ENCODE measurements at places on chromosomes 16 and 17. TPM values are rescaled to one million over a fixed set of nuclear protein-coding genes. Genes with fewer than 3 reads are reported as not detected.

PRAC1 gene
- total RNA-seq, result not detected

PHOSPHO1 gene
- not detected for total RNA-seq

BAIAP3 gene
- total RNA-seq, result 3.4 TPM

LGALS9B gene
- total RNA-seq, result not detected

GRCh38 chr17:31744511-31744951 is 114.5 kb downstream of the COPRS start:
- no peak for DNase-seq

DNA sequence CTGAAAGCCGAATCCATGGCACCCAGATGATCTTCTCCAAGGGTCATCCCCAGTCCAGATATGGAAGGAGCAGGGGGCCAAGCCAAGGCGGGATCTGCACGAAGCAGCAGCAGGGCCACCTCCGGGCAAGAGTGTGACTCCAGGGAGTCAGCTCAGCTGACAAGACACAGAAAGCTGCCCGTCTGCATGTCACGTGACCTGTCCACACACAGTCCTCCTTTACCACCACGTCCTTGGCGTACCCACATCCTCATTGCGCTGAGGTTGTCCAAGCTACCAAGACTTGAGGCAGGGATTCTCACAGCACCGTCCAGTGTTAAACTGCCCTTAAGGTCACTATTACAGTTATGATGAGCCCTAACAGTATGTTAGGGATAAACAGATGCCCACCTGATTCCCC is 11.3 kb upstream of the CYTH1 start:
- no peak for DNase-seq

DNA sequence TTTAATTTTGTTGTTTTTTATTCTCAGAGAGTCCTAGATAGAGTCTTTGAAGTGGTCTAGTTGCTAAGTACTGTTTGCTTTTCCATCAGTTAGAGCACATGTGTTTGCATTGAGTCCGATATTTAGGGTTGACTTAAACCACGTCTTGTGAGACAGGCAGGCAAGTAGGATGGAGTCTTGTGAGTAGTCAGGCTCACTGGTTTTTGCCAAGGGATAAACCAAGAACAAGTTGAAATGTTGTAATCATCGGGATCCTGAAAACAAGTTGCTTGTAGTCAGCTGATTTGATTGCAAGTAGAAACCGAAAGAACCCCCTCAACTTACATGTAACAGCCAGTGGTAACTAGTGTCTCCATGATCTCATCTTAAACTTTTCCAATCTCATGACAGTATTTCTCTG is 17.2 kb downstream of the ATP6V0A1 start:
- DNase-seq, result no peak

DNA sequence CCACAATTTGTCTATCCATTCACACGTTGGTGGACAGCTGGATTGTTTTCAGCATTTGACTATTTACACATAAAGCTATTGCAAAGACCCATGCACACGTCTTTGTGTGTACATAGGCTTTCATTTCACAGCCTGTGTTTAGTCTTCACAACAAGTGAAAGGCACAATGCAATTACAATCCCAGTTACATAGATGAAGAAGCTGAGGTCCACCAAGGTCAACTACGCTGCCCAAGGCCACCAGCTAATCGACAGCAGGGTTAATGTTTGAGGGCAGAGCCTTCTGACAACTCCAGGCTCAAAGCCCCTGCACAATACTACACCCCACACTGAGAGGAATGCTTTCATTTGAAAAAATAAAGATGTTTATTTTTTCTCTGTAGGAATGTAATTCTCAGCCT is 93.6 kb upstream of the CDH13 start:
- no peak for DNase-seq

GRCh38 chr16:69565671-69566239 is at the start of gene NFAT5:
Gene NFAT5, plus strand, starts transcription at chr16:69565966. Its CDS starts 336 bp downstream, at chr16:69566302.
- DNase-seq, result peak; percentile 96

DNA sequence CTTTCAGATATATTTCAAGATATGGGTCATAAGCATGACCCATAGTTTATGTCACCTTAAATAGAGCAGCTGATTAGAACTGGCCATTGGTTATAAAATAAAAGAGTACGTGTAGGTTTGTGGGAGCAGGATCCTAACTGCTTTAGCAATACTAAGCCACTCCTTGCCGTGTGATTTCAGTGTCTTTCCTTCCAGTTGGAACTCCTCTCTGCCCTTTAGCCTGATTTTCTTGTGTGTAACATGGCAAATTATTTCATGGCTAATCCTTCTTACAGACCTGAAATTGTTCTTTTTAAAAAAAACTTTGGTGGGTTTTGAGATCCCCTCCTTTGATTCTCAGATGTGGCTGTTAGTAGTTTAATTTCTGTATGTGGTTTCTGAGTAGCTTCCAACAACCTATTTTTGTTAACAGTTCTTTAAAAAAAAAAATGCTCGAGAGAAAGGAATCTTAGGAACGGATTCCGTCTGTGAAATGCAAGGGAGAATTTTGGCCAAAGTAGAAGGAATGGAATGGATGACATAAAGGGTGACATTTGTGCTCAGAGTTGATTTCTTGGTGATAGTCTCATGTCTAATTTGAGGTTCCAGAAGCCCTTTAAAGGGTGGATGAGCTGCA is 39.9 kb downstream of the DHRS7B start:
- no peak for DNase-seq

GRCh38 chr16:67543036-67543435 is 14.4 kb downstream of the RIPOR1 start:
- no peak for DNase-seq

Measured in neural crest cell (in vitro differentiated cells).